ENCODE measurements at places on chromosomes 2 and 18. TPM values are rescaled to one million over a fixed set of nuclear protein-coding genes. Genes with fewer than 3 reads are reported as not detected.

Gene SIX3
- total RNA-seq, result not detected

Gene ERBB4
- total RNA-seq, result 0.16 TPM

Gene PDCD1
- not detected for total RNA-seq

Gene FTCDNL1
- total RNA-seq, result 1.5 TPM

Gene SMC6
- 31.0 TPM for total RNA-seq

Gene ABCG5
- total RNA-seq, result not detected

Gene CNTNAP5
- total RNA-seq, result not detected

Gene HOXD1
- total RNA-seq, result not detected

Gene LHCGR
- not detected for total RNA-seq

Gene SP9
- total RNA-seq, result not detected

Gene GRB14
- total RNA-seq, result 6.9 TPM

Gene WNT6
- not detected for total RNA-seq

Gene ZSWIM2
- not detected for total RNA-seq

Gene PKDCC
- 57.8 TPM for total RNA-seq

Gene WDR7
- 26.7 TPM for total RNA-seq

Gene HRH4
- under 0.01 TPM for total RNA-seq

Gene KIAA2012
- not detected for total RNA-seq

Gene NGEF
- 1.1 TPM for total RNA-seq

Gene ERLEC1
- 64.5 TPM for total RNA-seq

Gene APOB
- not detected for total RNA-seq

Gene NYAP2
- not detected for total RNA-seq

Gene C1D
- 43.0 TPM for total RNA-seq

Gene FNDC4
- total RNA-seq, result 7.3 TPM

Gene CD8B2
- total RNA-seq, result not detected

Gene MEP1B
- not detected for total RNA-seq
